ENCODE measurements at places on chromosomes 1 and 21.
A peak's percentile ranks its signal among the peaks of the same experiment; 100 is the strongest.

- peak; percentile 21 for DNase-seq
Measured at GRCh38 chr1:107430540-107431228, 289.8 kb downstream of the NTNG1 start.

GRCh38 chr1:17123196-17124045 is 4.2 kb upstream of the PADI2 start:
- no peak for DNase-seq

DNA sequence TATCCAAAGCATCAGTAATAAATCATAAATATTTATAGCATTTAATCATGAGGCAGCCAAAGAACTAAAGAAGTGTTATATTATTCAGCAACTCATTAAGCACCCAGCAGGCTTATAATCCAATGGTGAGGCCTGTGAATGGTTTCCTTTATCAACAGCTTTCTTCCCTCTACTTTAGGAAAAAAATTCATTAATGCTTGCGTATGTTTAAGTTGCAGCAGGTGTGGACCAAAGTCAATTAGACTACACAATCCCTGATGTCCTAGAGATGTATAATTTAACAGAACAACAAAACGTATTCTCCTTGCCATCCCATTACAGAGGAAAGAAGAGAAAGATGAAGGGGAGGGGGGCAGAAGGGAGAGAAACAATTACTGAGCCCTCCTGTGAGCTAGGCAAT is 87.7 kb upstream of the MAGI3 start:
- DNase-seq: no peak

DNA sequence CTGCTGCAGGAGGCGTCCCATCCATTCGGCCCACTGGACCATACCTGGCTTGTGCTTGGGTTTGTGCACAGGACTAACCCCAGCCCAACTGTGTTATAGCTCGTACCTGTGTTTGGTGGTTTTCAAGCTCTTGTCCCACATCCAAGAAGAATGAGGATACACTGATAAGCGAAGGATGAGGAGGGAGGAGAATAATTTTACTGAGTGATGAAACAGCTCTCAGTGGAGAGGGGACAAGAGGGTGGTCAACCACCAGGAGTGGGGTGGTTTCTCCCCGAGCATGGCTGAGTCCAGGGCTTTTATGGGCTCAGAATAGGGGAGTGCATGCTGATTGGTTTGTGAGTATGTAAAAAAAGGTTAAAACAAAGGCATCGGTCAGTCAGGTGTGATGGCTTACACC is 12.1 kb upstream of the USP48 start:
- no peak for DNase-seq

DNA sequence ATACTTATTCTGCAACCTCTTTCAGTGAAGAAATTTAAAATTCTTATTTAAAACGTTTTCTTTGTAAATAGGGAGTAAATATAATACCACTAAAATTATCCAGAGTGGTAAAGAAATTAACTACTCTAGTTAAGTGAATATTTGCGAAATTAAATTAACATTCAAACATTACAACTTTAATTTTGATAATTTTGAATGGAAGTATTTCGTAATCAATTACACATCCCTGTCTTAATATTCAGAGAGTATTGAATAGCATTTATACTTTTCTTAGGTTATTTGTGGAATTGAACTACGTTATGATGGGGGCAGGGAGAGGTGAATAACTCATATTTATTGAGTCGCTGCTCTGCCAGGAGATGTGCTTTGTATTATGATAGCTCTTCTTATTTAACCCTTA is 96.3 kb upstream of the KIF26B start:
- no peak for DNase-seq

DNA sequence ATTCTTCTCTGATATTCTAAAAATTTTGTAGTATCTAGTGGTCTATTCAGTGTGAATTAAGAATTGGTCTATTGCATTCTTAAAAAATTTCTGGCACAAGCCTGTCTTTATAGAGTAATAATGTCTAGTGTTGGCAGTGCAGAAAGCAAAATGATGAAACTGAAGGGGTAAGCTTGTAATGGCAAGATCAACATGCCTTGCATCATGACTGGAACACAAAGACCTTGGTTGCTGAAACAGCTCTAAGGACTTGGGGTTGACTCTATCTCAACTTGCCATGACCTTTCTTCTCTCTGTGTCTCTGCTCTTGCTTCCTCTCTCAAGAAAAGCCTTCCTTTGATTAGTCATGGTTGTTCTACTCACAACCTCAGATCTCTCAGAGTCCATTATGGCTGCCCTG is 46.8 kb upstream of the PROX1 start:
- DNase-seq: no peak

DNA sequence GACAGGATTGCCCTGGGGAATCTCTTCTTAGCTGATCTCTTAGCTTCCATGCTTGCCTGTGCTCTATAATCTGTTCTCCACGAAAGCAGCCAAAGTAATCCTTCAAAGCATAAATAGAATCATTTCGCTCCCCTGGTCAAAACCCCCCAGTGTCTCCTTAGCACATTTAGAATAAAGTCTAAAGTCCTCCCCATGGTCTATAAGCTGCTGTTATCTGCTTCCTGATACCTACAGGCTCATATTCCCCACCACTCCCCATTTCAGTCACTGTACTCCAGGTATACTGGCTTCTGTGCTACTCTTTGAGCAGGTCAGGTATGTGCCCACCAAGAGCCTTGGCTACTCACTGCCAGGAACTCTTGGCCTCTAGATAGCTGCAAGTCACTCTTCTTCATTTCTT is 2.9 kb downstream of the S100A12 start:
- no peak for DNase-seq

- DNase-seq: no peak
Measured at GRCh38 chr1:204744107-204744779, 58.7 kb upstream of the LRRN2 start.

DNA sequence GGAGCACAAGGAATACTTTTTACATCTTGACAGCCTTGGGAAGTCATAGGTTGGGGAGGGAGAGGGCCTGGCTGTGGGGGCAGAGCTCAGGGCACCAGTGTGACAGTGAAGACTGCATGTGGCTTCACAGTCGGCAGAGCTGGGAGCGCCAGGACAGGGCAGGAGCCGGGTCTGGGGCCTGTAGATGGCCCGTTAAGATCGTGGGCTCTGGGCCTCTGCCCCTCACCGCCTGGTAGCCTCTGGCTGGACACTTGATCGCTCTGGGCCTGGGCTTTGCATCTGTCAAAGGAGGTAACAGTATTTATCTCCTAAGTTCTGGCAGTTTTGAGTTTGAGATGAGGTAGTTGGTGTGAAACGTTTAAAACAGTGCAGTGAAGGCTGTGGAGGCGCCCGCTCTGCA is 4.8 kb downstream of the SLX9 start:
- DNase-seq: no peak

GRCh38 chr1:115373305-115373704 is 35.3 kb upstream of the NGF start:
- DNase-seq: no peak

DNA sequence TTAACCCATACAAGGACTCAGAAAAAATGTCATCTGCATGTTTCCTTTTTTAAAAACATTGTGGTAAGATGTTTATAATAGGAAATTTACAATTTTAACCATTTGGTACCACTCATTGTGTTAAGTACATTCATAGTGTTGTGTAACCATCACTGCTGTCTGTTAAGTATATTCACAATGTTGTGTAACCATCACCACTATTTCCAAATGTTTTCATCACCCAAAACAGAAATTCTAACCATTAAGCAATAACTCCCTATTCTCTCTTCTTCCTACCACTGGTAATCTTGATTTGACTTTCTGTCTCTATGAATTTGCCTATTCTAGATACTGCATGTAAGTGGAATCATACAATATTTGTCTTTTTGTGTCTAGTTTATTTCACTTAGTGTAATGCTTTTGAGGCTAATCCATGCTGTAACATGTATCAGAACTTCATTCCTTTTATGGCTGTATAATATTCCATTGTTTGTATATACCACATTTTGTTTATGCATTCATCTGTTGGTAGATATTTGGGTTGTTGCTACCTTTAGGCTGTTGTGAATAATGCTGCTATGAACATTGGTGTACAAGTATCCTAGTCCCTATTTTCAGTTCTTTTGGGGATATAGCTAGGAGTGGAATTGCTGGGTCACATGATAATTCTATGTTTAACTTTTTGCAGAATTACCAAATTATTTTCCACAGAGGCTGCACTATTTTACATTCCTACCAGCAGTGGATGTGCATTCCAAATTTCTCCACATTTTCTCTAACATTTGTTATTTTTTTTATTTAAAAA is 14.1 kb downstream of the HIPK1 start:
- DNase-seq: no peak

DNA sequence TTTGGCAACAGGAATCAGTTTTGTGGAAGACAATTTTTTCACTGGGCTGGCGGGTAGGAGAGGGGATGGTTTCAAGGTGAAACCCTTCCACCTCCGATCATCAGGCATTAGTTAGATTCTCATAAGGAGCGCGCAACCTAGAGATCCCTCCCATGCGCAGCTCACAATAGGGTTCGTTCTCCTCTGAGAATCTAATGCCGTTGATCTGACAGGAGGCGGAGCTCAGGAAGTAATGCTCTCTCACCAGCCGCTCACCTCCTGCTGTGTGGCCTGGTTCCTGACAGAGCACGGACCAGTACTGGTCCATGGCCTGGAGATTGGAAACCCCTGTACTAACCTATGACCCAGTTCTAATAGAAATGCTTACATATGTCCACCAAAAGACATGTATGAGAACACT is 96.6 kb upstream of the KIAA1614 start:
- no peak for DNase-seq

GRCh38 chr1:101732261-101732660 is 264.5 kb downstream of the OLFM3 start:
- DNase-seq: no peak

- DNase-seq: no peak
Measured at GRCh38 chr1:209398313-209398991, 185.1 kb upstream of the CAMK1G start.

- DNase-seq: no peak
Measured at GRCh38 chr1:224175617-224176016, 7.4 kb upstream of the DEGS1 start.

- DNase-seq: peak; percentile 85
Measured at GRCh38 chr1:16367258-16367967, 371 bp downstream of the SZRD1 start.

GRCh38 chr1:228021355-228022030 is 14.7 kb downstream of the WNT3A start:
- DNase-seq: no peak

GRCh38 chr1:56688522-56689026 is 43.5 kb downstream of the PRKAA2 start:
- no peak for DNase-seq

- no peak for DNase-seq
Measured at GRCh38 chr1:170027760-170028159, 46.7 kb downstream of the KIFAP3 start.

GRCh38 chr1:58543260-58543659 is 3.3 kb downstream of the OMA1 start:
- DNase-seq: no peak

DNA sequence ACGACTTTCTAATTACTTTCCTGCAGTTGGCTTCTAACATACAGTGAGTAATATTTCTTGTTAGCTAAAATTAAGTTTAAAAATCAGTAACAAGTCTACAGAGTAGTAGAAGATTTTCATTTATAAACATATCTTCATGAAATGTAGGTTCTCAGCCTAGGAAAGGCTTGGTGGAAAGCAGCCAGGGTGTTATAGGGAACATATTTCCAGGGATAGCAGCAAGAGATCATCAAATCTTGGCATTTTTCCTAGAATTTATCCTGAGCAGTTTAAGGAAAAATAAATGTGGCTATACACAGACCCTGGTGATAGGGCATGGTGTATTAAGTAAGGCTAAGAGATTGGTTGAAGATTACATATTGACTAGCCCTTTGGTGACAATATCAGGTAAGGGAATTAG is 203.5 kb upstream of the NEGR1 start:
- DNase-seq: no peak

GRCh38 chr1:86245566-86246190 is 89.1 kb upstream of the COL24A1 start:
- no peak for DNase-seq

DNA sequence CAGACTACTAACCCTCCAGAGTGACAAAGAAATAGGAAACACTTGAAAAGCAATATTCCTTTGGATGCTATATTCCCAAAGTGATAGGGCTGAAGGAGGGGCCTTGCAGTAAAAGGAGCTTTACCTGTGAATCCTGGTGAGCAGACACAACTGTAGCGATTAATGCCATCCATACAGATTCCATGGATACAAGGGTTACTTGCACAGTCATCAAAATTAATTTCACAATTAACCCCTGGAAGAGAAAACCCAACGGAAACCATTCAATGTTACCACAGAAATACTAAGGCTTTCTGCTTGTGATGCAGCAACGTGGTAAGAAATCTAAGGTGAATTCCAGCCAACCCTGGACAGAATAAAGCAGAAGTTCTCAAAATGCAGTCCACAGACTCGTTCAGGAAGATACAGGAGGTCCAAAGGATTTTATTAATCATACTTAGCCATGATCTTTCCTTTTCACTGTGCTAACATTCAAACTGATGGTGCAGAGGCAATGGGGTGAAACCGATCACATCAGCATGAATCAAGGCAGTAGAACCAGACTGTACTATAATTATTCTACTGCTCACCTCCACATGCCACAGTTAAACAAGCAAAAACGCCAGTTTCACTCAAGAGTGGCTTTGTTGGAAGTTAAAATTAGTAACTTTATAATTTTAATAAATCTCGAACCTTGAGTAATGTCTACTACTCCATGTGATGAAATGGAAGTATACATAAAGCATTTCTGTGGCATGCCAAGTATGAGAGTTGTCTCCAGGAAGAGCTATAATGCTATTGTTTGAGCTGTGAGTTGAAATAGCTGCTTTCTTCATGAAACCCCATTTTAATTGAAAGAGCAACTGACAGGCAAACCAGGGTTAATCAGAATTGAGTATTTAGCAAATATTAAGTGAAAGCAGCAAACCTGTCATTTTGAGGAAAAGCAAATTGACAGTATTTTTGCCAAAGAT is 63.2 kb upstream of the ADAM30 start:
- DNase-seq: no peak

GRCh38 chr1:154755858-154756730 is 114.0 kb downstream of the KCNN3 start:
- no peak for DNase-seq

- DNase-seq: no peak
Measured at GRCh38 chr1:82903626-82904025, 1095.3 kb downstream of the TTLL7 start.

GRCh38 chr1:102184477-102184876 is 187.8 kb upstream of the OLFM3 start:
- no peak for DNase-seq

GRCh38 chr1:58812926-58813325 is 29.1 kb upstream of the JUN start:
- DNase-seq: no peak

DNA sequence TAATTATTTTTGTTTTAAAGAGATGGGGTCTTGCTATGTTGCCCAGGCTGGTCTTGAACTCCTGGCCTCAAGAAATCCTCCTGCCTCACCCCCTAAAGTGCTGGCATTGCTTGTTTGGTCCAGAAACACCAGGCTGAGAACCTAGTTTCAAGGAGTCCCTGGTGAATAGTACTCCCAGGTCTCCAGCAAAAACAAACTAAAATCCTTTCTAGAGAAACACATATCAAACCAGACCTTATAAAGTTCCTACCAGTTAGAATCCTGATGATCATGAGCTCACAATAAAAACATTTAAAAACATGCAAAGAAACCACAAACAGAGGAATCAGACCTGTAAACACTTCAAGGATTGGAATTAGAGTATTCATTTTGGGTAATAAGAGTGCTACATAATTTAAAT is 34.4 kb upstream of the PADI1 start:
- DNase-seq: no peak

Measured in thymus (tissue), 14 donors.